Renal cortical epithelial cell (primary cell): ENCODE measurements at places on chromosomes 6 and 20. TPM values are rescaled to one million over a fixed set of nuclear protein-coding genes. Genes with fewer than 3 reads are reported as not detected.
A peak's percentile ranks its signal among the peaks of the same experiment; 100 is the strongest.

GRCh38 chr6:14129575-14129974 lies 12.0 kb downstream of the CD83 start:
- peak; percentile 76 for DNase-seq

BMP2 gene
- 16.7 and 17.2 TPM in 2 replicates for total RNA-seq

GRCh38 chr20:10427060-10427692 lies 6.8 kb downstream of the MKKS start:
- peak; percentile 57 for DNase-seq

LTA gene
- not detected in 2 replicates for total RNA-seq

GRCh38 chr20:5745416-5746030 lies 4.7 kb upstream of the SHLD1 start:
- DNase-seq: no peak

DNA sequence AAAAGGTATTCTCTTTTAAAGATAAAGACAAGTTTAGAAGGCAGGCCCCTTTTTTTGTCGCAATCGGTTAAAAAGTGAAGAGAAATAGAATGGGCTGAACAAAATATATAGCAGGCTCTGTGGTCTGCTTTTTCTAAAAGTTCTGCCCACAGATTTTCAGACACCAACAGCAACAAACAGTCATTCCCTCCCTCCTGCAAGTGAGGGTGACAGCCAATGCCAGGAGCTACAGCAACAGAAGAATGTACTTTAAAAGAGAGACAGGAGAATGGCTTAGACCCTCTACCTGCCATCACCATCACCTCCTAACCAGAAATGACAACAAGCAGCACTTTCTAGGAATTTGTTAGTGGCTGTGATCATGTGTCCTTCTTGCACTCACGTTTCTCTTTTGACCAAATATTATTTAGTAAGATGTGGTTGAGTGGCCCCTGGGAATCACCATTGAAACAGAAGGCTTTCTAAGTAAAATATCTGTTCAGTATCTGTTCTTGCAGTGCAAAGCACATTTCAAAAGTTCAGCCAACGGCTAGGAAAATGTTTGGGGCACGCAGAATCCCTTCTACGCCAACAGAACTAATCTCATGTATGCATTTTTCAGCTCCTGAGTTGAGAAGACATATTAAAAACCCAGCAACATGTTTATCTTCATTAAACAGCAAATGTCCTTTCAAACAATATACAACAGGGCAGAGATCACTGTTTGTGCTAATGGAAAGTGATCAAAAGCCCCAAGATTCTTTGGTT lies 248.5 kb downstream of the ATXN1 start:
- no peak for DNase-seq

GRCh38 chr6:43271944-43272343 lies 26.1 kb upstream of the SLC22A7 start:
- DNase-seq: no peak

- DNase-seq: no peak
Observed at GRCh38 chr20:14878676-14879019, 541.2 kb upstream of the FLRT3 start.

SGK2 gene
- total RNA-seq: 13.4 and 39.4 TPM in 2 replicates

- DNase-seq: no peak
Observed at GRCh38 chr6:168737014-168737413, 296.0 kb downstream of the SMOC2 start.

- no peak for DNase-seq
Observed at GRCh38 chr20:8267009-8267408, 134.9 kb downstream of the PLCB1 start.

DNA sequence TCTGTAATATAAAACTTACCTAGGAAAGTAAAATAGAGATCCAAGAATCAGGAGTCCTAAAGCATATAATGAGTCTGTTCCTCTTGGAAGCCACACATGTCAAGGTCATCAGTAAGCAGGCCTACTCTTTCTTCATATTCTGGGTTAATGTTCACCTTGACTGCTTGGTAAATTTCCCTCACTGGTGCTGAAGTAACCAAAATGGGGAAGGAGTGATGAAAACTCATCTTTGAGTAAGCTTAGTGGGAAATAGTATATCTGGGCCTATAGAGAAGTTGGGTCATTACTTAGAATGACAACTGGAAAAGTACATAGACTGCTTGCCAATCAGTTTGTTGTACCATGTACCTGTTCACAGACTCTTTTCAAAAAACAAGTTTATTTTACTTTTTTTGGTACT lies 6.6 kb downstream of the TSPYL4 start:
- DNase-seq: peak; percentile 70

BHLHE23 gene
- total RNA-seq: not detected in 2 replicates

GRCh38 chr6:113433335-113433991 lies 423.7 kb upstream of the MARCKS start:
- DNase-seq: peak; percentile 80

GRCh38 chr20:15563836-15564235 lies 1009.4 kb downstream of the KIF16B start:
- DNase-seq: no peak

DNA sequence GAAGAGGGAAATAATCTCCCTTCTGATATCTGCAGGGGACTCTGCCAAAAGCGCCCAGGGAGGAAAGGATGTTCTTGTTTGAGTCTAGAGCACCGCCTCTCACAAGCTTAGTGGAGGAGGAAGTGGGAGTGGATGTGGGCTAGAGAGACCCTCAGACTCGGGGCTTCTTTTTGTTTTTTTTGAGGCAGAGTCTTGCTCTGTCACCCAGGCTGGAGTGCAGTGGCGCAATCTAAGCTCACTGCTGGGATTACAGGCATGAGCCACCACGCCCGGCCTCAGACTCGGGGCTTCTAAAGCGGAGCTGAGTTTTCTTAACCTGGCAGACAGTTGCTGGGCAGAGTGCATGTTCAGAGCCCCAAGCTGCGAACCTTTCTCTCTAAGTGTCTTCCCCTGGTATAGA lies 310.8 kb downstream of the BMP7 start:
- no peak for DNase-seq

DNA sequence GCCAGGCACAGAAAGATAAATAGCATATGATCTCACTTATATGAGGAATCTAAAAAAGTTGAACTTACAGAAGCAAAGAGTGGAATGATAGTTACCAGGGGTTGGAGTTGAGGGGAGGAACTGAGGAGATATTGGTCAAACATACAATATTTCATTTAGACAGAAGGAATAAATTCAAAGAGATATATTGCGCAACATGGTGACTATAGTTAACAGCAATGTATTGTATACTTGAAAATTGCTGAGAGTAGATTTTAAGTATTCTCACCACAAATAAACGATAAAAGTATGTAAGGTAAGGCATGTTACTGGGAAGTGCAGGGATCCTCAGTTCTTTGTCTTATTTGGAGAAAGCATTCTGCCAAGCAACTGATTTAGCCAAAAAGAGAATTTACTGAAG lies 171.9 kb downstream of the LMBRD1 start:
- no peak for DNase-seq

GRCh38 chr20:62238569-62239277 lies 402 bp downstream of the OSBPL2 start:
- no peak for DNase-seq

GRCh38 chr6:154304191-154304590 lies 52.4 kb downstream of the IPCEF1 start:
- no peak for DNase-seq

DNA sequence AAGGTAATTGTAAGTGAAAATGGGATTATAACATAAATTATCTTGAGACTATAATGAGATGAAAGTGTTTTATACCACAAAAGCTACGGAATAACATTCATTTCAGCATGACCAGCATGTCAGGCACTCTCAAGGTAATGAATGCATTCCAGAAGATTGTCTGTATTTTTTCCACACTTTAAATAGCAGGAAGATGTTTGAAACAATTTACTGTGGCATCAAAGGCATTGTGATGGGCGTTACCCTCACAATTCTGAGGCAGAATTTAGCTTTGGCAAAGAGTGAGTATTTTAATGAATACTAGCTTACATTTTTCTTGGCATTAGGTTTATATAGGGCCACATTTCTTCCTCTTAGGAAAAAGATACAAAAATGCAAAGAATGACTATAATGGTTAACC lies 627.2 kb downstream of the BCKDHB start:
- no peak for DNase-seq

GRCh38 chr6:124661097-124661661 lies 301.1 kb upstream of the RNF217 start:
- no peak for DNase-seq

DNA sequence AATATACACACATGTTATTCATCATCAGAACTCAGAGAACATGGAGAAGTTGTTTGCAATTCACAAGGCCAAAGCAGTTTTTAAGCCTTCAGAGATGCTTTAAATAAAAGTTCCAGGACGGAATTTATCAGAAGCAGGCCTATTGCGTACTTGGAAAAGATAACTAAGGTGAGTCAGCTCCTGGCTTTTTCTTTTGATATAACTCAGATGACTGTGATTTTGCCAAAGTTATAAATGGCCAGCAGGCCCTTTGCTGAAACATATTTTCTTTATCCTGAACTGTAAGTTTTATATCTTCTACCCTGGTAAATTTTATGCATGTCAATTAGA lies 55.0 kb upstream of the PLCB1 start:
- no peak for DNase-seq

TMEM14B gene
- 85.8 and 191 TPM in 2 replicates for total RNA-seq

GRCh38 chr20:51085769-51086168 lies 62.9 kb upstream of the KCNG1 start:
- no peak for DNase-seq

DNA sequence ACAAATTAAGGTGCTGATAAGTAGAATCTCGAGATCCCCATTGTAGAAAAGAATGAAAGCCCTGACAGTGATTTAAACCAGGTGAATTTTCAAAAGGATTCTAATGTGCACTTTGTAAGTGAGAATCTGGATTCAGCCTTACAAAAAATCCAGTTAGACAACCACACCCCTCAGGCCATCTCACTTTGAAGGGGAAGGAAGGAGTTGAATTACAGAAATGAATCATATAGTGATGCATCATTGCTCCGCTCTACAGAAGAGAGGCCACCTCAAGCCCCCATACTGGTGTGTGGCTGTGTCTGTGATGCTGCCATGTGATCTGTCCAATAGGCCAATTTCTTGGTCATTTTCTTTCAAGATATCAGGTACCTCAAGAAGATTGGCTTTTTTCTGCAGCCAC lies 85.5 kb upstream of the NT5E start:
- no peak for DNase-seq

DNA sequence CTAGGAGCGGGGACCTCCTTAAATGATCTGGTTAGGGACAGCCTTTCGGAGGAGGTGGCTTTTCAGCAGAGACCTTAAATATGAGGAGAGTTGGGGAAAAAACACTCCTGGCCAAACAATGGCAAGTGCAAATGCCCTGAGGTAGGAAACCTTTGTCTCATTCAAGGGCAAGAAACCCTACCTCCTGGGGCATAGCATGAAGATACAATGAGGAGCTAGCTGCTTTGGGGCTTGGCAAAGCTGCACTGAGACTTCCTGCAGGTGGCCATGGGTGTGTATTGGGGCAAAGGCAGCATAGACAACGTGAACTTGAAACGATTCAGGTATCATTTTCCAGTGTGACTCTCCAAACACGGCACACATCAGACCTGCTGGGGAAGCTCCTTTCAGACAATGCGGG lies 30.7 kb downstream of the PMEPA1 start:
- DNase-seq: no peak

SLC22A2 gene
- 5.3 and 20.3 TPM in 2 replicates for total RNA-seq

DNAH8 gene
- total RNA-seq: under 0.01 TPM in 1 of 2 replicates, not detected in the other

DNA sequence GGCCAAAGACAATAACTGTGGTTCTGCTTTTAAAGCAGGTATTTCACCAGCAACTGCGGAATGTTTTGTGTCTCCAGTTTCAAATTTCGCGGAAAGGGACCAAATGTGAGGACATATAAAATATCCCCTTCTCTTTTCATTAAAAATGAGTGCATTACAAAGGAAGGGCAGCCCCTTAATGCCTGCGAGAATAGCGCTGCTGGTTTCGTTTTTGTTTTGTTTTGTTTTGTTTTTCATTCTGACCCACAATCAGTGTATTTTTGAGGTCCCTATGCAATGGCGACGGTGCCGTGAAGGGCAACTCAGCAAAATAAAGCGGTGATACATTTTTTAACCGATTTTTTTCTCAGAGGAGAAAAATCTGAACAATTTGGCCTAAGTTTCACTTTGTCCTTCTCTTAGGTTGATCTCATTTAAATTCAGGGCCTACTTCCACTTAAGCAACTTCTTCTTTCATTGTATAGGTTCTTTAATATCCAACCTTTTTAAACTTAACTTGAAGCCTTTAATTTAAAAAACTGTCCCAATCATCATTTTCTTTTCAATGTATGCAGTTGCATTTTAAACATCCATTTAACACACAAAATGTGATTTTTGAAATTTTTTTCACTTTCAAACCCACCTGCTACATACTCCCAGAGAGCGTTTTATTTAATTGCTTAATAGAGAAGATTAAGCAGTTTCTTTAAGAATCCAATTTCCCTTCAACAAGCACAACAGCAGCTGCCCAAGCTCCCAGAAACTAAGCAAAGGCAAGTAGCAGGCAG lies 2.9 kb upstream of the HIVEP2 start:
- DNase-seq: no peak

GRCh38 chr6:166076625-166077024 lies 91.0 kb downstream of the TBXT start:
- no peak for DNase-seq

GRCh38 chr6:139841794-139842215 lies 467.4 kb upstream of the CITED2 start:
- peak; percentile 19 for DNase-seq

DNA sequence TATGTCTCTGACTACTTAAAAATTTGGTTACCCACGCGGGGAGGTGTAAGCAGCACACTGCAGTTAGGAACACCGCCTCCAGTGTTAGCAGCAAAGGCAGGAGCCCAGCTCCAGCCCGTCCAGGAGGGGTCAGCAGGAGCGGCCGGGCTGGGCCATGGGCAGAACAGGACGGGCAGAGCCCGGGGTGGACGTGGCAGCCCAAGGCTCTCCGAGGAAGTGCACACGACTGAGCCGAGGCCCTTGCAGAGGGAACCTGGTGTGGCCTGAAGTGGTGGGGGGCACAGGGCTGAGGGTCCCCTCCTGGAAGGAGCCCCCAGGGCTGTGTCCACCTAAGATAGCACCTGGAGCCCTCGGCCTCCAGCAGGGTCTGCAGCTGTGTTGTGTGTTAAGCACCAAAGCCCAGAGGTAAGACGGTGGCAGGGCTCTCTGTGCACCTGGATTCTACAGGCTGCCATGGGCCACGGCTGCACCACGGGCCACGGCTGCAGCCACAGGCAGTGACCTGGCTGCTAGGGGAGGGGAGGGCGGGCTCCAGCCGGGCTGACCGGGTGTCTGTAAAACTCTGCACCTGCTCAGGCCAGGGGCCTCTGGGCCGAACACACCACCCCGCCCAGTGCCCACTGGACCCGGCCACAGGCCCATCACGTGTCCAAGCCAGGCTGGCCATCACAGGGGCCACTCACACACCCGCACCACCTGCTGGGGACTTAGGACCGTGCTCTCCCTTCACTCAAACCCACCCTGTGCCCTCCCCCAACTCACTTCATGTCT lies 6.6 kb downstream of the SLC2A4RG start:
- no peak for DNase-seq
